Urinary bladder (tissue), 4 donors: ENCODE measurements at places on chromosomes 3 and 15.

DNA sequence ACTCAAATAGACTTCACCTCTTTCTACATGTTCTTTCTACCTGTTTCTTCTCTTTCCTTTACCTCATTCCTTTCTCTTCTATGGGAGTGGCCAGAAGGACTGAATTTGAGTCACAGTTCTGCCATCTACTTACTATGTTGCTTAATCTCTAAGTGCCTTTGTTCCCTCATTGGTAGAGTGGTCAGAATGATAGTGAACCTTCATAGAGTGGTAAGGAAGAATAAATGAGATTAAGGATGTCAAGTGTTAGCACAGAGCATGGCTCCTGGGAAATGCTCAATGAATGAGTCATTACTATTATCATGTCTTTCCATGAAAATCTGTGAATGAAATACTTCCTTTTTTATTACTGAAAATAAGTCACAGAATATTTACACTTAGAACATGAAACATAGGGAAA, 17.5 kb downstream of the TMEM207 start:
- no peak for DNase-seq

DNA sequence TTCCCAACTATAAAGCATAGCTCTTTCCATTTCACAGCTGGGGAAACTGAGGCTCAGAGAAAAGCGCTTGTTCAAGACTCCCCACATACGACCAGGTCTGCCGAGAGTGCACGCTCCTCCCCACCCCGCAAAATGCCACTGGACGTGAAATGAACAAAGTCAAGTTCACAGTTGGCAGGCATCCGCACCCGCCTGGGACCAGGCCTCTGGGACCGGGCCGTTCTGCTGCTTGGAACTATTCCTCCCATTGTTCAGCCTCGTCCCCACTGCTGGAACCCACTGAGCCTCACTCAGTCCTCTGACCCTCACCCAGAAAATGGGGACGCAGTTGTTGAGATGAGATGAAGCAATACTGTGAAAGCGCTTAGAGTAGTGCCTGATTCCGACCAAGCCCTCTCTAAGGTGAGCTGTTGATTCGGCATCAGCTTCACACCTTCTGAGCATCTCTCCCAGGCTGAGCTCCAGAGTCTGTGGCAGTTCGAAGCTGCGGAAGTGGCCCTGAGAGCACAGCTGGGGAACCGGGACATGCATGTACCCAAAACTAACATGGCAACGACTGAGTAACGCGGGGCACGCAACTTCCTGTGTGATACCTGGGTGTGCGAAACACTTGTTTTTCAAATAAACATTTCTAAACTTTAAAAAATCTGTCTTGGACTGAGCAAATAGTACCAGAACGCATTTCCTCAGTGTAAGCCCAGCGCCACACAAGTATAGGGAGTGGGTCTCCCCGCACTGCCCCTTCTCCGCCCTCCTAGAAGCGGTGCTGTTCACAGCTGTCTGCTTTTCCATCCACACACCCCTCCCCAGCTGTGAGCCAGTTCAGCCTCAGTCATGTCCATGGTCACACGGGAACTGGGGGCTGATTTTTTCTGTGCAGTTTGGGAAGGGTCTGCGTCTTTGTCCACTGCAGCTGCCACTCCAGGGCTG, 93.4 kb downstream of the CHSY1 start:
- DNase-seq: no peak

DNA sequence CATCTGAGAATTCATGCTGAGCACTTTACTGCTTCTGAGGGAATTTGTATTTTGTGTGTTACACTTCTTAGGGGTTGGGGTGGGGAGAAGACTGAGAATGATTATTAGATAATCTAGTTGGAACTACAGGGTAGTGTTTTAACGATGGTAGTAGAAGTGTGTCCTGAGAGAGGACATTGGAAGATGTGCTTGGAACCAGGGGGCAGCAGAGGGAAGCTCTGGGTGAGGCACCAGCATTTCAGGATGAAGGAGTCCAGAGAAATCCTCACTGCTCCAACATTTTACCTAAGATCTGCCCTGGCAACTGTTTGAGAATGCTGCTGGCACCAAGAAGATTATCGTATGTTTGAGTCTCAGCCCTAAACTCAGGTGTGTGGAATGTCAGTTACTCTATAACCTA, 145.5 kb downstream of the SQOR start:
- DNase-seq: no peak

DNA sequence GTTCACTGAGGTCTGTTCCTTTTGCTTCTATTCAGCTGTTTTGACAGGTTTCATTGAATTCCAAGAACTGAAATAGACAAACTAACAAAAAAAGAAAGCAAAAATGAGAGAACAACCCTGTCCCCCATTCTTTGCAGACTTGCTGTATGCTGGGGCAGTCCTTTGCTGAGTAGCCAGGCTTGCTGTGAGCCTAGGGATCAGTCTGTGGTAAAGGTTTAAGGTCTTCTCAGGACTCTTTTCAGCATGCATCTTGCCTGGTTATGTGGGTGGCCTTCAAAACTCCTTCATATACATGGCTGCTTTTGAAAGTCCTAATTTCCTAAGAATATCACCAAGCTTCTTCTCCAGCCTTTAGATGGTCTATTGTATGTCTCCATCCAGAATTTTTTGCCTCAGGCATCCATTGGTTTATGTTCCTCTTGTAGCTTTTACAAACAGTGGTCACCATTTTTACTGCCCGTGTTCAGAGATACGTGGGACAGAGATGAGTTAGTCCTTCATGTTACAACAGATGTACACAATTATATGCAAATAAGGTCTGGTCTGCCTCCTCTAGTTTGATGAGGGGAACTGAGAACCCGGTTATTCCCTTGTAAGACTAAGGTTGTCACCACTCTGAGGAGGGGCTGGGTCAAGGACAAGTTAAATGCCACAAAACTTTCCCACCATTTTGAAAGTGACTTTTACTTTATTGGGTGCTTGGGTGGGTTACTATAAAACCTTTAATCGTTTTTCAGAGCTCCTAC, 41.4 kb downstream of the SACM1L start:
- no peak for DNase-seq

DNA sequence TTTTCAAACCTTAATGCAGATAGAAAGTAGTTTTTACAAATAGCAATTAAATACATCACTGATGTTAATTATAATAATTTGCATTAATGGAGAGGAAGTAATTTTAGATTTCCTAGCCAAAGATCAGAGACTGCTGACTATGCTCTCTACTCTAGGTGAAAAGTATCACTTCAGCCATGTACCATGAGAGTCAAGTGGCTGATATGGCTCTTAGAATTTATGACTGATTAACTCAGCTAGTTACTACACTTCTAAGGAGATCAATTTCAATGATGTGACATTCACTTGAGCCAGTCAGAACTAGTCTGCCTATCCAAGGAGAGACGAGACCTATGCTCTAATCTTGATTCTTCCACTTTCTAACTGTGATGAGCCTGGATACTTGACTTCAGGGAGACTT, 405.7 kb upstream of the RORA start:
- DNase-seq: no peak
